ENCODE measurements at places on chromosomes 2 and 18. TPM values are rescaled to one million over a fixed set of nuclear protein-coding genes. Genes with fewer than 3 reads are reported as not detected.

DNA sequence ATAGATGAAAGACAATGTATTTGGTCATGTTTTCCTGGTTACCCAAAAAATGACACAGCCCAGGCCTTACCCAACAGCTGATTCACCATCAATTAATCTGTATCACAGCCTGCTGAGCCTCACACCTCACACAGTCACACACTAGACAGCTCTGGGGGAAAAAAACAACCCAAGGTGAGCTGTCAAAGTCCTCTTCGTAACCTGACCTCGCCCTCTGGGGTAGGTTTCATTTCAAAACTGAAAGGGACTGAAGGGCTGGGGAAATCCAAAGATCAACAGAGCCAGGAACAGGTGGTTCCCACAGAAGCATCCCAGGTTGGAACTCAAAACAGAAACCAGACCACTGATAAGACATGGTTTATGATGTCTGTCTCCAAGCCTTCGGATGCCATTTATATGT lies 18.2 kb upstream of the PCBP1 start:
- H3K27ac ChIP-seq, result peak overlapping the region; percentile 93
- H3K4me3 ChIP-seq, result peak overlapping the region; percentile 52
- no peaks in the 10 kb centered on the region for H3K27me3 ChIP-seq
- H3K4me1 ChIP-seq, result peaks cover 49% of the 10 kb centered on the region
- H3K36me3 ChIP-seq, result peaks cover 35% of the 10 kb centered on the region

- H3K27me3 ChIP-seq, result no peaks in the 10 kb centered on the region
- no peaks in the 10 kb centered on the region for H3K4me1 ChIP-seq
- H3K27ac ChIP-seq, result no peak overlapping the region
- peaks cover 2% of the 10 kb centered on the region for H3K36me3 ChIP-seq
- no peak overlapping the region for H3K4me3 ChIP-seq
- no peak for DNase-seq
Measured at GRCh38 chr2:238868067-238868524, 20.2 kb downstream of the TWIST2 start.

- peaks cover 6% of the 10 kb centered on the region for H3K4me1 ChIP-seq
- peaks cover 32% of the 10 kb centered on the region for H3K36me3 ChIP-seq
- DNase-seq, result peak; percentile 18
- no peak overlapping the region for H3K4me3 ChIP-seq
- H3K27me3 ChIP-seq, result no peaks in the 10 kb centered on the region
Measured at GRCh38 chr2:9914384-9915065, 37.0 kb upstream of the GRHL1 start.

DNA sequence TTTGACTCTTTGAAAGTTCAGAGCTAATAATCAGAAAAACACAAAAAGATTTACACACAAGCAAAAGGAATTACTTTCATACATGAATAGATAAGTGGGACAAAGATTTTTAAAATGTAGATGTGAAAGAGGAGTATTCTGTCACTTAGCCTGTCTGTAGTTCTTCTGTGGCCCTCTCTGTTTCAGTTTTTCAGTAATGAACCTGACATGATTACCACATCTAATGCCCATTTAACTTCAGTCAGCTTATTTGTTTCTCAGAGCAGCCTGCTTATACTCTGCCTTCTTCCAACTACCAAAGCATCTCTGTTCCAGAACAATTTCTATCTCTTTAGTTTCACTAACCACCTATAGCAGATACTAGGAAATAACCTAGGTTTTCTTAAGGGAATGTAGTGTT lies 34.4 kb upstream of the ACADL start:
- H3K27me3 ChIP-seq, result no peaks in the 10 kb centered on the region
- no peaks in the 10 kb centered on the region for H3K4me1 ChIP-seq
- no peak overlapping the region for H3K27ac ChIP-seq
- DNase-seq, result no peak
- no peaks in the 10 kb centered on the region for H3K36me3 ChIP-seq
- no peak overlapping the region for H3K4me3 ChIP-seq

KIAA2012 gene
- total RNA-seq, result not detected

C1GALT1C1L gene
- total RNA-seq, result not detected

UGT1A1 gene
- not detected for total RNA-seq

DNA sequence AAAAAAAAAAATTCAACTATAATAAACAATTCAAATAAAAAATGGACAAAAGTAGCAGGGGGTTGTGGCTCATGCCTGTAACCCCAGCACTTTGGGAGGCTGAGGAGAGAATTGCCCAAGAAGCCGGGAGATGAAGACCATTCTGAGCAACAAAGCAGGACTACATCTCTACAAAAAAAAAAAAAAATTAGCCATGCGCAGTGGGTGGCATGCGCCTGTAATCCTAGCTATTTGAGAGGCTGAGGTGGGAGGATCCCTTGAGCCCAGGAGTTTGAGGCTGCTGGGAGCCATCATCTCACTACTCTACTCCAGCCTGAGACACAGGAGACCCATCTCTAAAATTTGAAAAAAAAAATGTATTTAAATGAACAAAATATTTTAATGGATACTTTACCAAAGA lies 4.4 kb upstream of the CACNB4 start:
- peaks cover 28% of the 10 kb centered on the region for H3K27me3 ChIP-seq
- no peak overlapping the region for H3K4me3 ChIP-seq
- H3K4me1 ChIP-seq, result peaks cover 5% of the 10 kb centered on the region
- H3K36me3 ChIP-seq, result no peaks in the 10 kb centered on the region

SS18 gene
- 72.6 TPM for total RNA-seq

GRCh38 chr2:234917211-234917975 lies 34.4 kb upstream of the SH3BP4 start:
- no peak overlapping the region for H3K4me3 ChIP-seq
- H3K27me3 ChIP-seq, result peaks cover 4% of the 10 kb centered on the region
- DNase-seq, result no peak
- H3K27ac ChIP-seq, result no peak overlapping the region
- H3K4me1 ChIP-seq, result no peaks in the 10 kb centered on the region
- no peaks in the 10 kb centered on the region for H3K36me3 ChIP-seq

RAX gene
- total RNA-seq, result not detected

DNA sequence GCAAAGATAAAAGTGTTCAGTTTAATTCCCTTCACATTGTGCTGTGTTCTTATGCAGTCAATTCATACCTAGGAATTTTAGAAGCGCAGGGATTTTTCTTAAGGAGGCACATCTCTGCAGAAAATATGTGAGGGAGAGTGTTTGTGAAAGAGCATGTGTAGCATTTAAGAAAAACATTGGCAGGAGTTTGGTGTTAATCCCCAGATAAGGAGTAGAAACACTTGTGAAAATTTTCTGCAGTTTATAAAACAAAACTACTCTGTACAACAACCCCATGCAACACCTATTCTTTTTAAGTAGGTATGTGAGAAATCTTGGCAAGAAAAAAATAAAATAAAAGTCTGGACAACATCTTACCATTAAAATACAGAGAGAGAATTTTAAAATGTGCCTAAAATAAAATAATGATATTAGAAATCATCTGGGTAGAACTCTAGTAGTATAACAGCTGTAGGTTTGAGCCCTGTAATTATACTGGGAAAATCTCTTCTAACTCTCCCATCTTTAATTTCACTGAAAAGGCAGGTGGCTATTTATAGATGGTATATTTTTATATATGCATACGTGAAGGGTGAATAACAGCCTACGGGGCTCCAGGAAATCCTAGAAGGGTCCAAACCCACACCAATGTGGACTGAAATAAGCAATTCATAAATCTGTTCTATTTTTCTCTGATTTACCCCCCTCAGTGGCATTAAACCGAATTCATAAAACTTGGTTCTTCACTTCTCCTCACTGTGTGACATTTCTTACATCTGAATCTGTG lies 6.6 kb downstream of the FZD7 start:
- peaks cover 6% of the 10 kb centered on the region for H3K4me1 ChIP-seq
- no peak overlapping the region for H3K4me3 ChIP-seq
- DNase-seq, result no peak
- H3K27me3 ChIP-seq, result peaks cover 42% of the 10 kb centered on the region
- H3K27ac ChIP-seq, result no peak overlapping the region

IL1RL2 gene
- not detected for total RNA-seq

DNA sequence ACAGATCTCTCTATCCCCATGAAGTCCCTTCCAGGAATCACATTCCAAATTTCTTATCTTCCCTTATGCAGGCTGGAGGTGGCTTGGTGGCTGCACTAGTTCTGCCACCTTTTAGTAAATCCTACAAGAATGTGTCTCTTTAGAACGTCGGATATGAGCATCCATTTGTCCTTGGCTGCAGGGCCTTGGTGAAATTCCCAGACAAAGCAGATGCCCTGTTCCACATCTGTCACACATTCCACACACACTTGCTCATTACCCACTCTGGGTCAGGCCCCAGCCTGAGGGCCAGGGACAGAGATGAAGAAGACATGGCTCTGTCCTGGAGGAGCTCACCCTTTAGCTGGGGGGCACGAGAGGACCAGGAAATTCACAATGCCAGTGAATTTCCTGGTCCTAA lies 31.2 kb upstream of the GPR17 start:
- no peaks in the 10 kb centered on the region for H3K36me3 ChIP-seq
- no peak overlapping the region for H3K27ac ChIP-seq
- H3K4me3 ChIP-seq, result no peak overlapping the region
- DNase-seq, result no peak
- H3K4me1 ChIP-seq, result peaks cover 23% of the 10 kb centered on the region

- DNase-seq, result no peak
- H3K27me3 ChIP-seq, result peaks cover 10% of the 10 kb centered on the region
- no peak overlapping the region for H3K27ac ChIP-seq
- no peaks in the 10 kb centered on the region for H3K36me3 ChIP-seq
- no peak overlapping the region for H3K4me3 ChIP-seq
Measured at GRCh38 chr2:61787941-61788563, 65.8 kb downstream of the FAM161A start.
